ENCODE measurements at places on chromosomes 7 and 10.

DNA sequence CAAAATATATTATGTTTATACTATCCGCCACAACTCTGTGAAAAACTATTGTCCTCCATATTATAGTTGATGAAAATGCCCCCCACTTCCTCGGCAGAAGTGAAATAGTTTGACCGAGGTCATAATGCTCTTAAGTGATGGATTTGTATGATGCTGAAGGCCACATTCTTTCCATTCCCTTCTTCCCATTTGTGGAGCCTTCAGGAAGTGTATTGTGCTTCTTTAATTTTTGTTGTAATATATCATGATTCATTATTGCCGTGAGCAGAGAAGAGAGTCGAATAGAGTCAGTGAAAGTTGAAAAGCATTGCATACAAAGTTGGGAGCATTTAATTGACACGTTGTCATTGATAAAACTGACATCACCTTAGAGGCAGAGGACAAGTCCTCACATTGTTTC, 460.3 kb downstream of the SUGCT start:
- DNase-seq, result no peak

DNA sequence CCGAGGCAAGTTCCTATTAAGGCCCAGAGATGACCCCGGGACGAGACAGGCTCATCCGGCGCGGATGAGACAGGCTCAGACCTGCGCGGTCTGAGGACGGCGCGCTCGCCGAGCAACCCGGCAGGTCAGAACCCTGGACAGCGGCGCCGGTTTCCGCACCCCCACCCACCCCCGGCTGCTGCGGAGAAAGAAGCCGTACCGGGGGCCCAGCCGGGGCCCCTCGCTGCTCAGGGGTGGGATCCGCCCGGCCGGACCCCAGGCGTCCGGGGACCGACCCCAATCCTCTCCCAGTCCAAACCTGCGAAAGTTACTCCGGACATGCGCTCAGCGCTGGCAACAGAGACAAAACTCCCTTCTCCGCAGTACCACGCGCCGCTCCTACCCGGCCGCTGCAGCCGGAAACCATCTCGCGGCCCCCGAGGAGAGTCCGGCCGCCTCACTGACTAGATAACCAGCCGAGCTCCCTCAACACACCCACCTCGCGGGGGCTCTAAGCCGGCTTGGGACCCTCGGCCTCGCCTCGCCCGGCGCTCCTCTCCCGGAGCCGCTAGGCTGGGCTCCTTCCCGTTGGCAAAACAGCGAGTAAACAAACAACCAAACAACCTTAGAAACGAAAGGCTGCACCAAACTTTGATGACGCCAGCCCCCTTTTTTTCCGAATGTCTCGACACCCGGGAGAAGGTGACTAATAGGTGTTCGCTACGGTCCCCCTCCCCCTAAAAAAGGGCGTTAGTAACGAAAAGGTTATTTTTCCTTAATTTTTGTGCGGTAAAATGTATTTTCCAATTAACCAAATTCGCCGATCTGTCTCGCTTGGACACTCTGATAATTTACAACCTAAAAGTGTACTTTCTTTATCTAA, 2.3 kb upstream of the DRGX start:
- DNase-seq, result no peak

- DNase-seq, result no peak
Observed at GRCh38 chr10:944034-944831, 12.7 kb upstream of the LARP4B start.

- DNase-seq, result no peak
Observed at GRCh38 chr7:104914421-104914820, 99.6 kb upstream of the KMT2E start.

DNA sequence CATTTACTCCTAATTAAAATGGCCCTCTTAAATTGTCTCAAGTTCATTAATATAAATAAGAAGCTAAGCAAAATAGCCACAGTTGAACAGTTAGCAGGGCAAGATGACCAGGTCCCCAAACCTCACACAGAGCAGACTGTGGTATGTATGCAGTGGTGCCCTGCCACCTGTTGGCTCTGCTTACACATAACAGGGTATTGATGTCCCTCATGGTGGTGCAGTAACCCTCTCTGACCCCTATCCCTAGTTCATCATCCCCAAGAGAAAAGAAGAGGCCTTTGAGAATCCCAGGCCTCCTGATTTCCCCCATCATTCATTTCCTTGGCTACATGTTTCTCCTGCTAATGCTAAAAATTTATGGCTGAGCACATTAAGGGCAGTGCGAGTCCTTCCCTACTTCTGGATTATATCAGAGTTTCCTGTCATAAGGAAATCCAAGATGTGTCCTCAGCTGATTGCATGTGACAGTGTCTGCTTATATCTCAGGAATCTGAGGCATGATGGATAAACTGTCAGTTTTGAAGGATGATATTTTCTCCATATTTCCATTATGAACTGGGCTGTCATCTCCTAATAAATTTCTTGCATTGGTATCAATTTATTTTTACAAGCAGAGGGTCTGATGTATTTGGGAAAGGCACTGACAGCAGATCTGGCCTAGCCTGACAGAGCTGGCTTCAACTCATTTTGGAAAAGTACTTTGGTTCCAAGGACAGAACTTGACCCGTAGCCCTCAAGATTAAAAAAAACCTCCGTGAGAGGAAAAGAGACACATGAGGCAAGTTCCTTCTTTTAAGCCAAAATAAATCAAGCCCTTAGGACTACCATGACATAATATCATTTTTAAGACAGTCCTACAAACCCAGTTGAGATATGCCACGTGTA, 880.6 kb downstream of the LRMDA start:
- no peak for DNase-seq

DNA sequence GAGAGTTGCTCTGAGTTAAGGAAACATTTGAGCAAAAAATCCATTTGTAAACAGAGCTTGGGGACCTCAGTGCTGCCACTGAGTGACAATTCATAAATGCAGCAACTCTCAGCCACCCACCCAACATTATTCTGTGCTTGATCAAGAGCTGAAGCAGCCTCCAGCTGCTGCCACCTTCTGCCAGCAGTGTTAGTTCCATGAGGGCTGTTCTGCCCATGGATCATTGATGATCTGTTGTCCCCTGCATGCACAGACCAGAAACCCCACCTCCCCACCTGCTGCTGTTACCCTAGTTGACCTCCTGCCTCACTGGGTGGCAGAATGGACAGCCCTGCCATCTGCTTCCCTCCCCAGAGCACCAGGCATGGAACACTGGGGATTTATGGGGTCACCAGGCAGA, 305.4 kb downstream of the KCNMA1 start:
- DNase-seq, result no peak

DNA sequence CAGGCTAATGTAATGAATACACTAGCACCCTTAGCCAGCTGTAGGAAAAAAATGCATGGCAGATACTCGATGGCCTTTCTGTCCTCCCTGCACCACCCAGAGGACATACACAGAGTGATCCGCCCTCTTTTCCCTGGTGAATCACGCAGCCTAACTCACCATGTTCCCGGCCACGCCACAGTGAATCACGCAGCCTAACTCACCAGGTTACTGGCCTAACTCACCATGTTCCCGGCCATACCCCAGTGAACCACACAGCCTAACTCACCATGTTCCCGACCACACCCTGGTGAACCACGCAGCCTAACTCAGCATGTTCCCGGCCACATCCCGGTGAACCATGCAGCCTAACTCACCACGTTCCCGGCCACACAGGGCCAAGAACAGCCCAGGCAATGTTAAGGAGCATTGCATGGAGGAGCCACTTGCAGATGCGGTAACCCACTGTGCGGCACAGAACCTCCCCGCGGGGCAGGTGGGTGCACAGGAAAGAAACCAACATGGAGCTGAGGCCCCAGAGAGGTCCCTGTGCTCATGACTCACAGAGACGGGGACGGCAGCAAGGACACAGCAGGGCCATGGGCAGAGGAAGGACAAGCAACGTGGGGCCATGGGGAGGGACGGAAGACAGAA, 508.5 kb downstream of the DNAJB6 start:
- DNase-seq, result no peak

DNA sequence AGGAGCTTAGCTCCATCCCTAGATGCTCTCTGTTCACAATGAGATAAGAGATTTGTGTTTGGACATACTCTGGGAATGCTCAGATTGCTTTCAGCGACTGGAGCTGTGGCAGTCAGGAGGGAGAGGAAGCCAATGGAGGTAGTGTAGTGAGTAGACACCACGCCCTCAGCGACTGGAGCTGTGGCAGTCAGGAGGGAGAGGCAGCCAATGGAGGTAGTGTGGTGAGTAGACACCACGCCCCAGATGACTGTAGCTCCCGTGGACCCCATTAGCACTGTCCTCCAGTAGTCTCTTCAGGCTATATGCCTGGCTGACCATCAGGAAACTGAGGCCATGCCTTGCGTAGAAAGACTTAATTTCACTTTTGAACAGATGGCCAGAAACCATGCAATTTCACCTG, 1033.8 kb downstream of the NRG3 start:
- DNase-seq, result no peak

DNA sequence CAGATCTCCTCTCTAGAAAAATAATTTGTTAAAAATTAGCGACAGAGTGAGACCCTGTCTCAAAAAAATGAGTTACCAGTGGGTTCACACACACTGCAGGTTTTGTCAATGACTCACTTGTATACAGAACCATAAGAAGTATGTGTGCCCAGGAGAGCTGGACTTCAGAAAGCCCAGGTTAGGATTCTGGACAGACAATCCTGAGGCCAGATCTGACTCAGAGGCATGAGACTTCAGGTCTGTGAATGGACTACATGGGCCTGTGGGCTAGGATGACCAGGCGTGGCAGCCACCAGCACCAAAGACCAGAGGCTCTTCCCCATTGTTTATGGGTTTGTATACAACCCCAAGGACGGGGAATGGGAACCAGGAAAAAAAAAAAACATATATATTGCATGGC, 9.3 kb upstream of the ZNF438 start:
- no peak for DNase-seq

DNA sequence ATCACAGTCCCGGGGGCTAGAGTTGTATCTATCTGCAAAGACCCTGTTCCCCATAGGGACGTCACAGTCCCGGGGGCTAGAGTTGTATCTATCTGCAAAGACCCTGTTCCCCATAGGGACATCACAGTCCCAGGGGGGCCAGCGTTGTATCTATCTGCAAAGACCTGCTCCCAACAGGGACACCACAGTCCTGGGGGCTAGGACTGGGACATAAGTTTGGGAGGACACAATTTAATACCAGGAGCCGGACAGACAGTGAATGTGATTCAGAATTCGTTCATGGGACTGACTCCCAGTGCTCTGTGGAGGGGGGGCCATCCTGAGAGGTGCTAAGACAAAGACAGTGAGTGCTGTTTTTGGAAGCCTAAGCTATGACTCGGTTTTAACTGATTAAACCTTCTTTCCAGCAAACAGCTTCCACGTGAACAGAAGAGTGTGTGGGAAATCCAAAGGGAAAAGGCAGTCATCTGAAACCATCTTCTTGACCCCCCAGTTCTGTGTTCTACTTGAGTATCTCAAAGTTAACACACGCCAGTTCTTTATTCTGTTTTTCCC, 153.0 kb downstream of the DIP2C start:
- no peak for DNase-seq

- DNase-seq, result no peak
Observed at GRCh38 chr7:31444196-31444595, 69.7 kb upstream of the ITPRID1 start.

DNA sequence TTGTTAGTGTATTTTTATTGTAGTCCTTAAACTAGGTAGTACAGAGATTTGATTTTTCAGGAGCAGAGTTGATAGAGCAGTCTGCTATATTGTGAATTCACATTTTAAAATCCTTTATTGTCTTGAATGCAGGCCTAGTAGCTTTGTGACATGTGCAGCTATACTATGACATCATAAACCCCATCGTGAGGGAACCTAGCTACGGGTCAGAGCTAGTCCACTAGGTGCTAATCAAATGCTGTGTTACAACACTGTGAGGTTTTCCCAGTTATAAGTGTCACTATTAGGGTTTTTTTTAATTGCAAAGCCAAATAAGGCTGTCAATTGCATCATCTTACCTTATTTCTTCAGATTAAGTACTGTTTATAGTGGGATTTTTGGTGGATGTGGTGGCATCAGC, 40.7 kb downstream of the CREM start:
- DNase-seq, result no peak

- DNase-seq, result no peak
Observed at GRCh38 chr7:124765401-124766352, at the start of gene GPR37. Gene GPR37, minus strand, starts transcription at chr7:124765792. Its CDS starts 816 bp downstream, at chr7:124764976.

GRCh38 chr10:52313256-52313932, 687 bp upstream of the DKK1 start:
- DNase-seq, result no peak

DNA sequence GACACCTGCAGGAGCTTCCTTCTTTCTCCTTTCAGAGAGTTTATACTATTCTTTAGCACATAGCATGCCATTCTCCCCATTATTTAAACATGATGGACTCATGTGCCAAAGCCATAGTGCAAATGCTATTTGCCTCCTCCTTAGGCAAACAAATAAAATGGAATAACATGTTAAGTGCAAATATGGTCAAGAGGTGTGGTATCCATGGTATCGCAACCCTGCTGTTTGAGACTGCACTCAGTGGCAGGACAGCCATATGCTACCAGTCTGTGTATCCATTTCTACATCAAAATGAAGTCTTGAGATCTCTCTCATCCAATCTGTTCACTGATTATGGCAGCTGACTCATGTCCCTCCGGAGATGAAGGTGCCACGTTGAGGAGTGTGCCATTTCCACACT, 22.8 kb downstream of the HEPACAM2 start:
- no peak for DNase-seq

DNA sequence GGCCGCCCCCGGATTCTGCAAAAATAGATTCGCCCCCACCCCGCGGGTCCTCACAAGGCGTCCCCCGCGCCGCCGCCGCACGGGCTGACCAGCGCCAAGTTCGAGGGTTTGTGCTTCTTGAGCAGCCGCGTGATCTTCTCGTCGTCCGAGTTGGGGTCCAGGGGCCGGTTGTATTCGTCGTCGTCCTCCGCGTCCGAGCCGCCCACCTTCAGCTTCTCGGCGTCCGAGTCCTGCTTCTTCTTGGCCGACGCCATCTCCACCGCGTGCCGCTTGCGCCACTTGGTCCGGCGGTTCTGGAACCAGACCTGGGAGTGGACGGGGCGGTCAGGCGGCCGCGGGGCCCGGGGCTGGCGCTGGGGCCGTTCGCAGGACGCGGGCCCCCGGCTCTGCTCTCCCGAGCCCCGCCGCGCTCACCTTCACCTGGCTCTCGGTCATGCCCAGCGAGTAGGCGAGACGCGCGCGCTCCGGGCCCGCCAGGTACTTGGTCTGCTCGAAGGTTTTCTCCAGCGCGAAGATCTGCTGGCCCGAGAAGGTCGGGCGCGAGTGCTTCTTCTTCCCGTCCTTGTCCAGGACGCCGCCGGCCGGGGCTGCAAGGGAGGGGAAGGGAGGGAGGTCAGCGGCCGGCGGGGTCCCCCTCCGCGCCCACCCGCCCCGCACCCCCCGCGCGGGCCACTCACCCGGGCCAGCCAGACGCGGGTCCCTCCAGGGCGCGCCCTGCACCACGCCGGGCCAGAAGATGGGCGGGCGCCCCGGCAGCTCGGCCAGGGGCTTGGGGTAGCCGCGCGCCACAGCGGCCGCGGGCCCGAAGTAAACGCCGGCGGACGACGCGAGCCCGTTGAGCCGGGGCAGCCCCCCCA, 853 bp downstream of the NKX6-2 start:
- DNase-seq, result no peak

- peak; percentile 54 for DNase-seq
Observed at GRCh38 chr7:38335492-38336147, 62.2 kb upstream of the TARP start.

- no peak for DNase-seq
Observed at GRCh38 chr10:104327745-104328645, 10.3 kb downstream of the ITPRIP start.

GRCh38 chr7:155774947-155775346, 37.3 kb downstream of the SHH start:
- DNase-seq, result no peak
